ENCODE measurements at places on chromosomes 5 and 9.

DNA sequence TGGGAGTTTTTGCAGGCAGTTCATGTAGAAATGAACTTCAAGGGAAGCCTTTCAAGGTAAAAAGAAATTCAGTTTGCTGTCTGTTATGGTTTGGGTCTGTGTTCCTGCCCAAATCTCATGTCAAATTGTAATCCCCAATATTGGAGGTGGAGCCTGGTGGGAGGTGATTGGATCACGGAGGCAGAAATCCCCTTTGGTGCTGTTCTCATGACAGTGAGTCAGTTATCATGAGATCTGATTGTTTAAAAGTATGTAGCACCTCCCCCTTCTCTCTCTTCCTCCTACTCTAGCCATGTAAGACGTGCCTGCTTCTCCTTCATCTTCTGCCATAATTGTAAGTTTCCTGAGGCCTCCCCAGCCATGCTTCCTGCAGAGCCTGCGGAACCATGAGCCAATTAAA lies 341.4 kb downstream of the ARHGEF28 start:
- no peak for DNase-seq

DNA sequence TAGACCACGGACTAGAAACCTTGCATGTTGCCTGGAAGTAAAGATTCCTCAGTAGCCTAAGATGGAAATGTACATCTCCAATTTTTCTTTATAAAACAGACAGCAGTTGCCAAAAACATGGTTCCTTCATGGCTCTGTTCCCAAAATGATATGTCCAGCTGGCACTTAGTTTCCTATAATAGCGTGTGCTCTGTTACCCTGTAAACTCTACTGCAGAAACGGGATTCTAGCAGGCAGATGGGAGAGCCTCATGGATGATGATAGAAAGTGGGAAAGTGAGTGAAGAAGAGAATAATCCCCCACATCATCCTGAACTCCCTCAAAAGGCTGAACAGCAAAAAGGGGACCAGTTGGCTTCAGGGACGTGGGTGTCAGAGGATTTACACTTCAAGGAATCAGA lies 118.2 kb downstream of the FRMD3 start:
- no peak for DNase-seq

- no peak for DNase-seq
Observed at GRCh38 chr5:60295423-60295822, 401.9 kb upstream of the PDE4D start.

DNA sequence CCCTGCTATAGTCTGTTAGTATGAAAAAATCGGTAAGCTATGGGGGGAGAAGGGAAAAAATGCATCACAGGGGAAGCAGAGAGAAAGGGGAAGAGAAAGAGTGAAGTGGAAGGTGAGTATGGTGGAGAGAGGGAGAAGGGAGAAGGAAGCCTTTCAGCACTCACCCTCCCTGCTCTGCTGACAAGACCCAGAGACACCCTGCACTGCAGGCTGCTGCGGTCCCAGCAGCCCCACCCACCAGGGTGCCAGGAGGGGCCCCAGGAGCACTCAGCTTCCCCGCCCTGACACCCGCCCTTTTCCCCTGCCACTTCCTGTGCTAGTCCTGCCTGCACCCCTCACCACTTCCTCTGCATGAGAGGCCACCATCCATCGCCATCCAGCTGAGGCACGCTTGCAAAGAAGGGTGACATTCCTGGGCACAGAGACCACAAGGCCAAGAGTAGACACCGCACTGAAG lies 12.7 kb downstream of the STK10 start:
- DNase-seq: peak; percentile 87

DNA sequence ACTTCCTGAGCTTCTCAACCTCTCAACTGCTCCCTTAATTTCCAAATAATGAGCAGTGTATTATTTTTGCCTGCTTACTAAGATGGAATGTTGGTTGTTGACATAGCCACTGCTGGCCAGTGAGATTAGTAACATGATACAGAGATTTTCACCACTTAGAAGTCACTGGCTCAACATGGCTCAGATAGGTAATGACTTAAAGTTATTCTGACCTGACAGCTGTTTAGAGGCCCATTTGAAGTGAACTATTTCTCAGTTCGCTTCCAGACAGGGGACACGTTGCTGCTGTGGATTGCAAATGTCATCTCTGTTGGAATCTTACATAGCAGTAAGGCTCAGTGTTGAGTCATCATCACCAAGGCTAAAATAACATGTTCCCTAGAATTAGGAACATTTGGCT lies 490.2 kb downstream of the TLE4 start:
- no peak for DNase-seq

- no peak for DNase-seq
Observed at GRCh38 chr5:17206021-17206420, 11.4 kb upstream of the BASP1 start.

- DNase-seq: no peak
Observed at GRCh38 chr5:11681796-11682195, 222.4 kb downstream of the CTNND2 start.

DNA sequence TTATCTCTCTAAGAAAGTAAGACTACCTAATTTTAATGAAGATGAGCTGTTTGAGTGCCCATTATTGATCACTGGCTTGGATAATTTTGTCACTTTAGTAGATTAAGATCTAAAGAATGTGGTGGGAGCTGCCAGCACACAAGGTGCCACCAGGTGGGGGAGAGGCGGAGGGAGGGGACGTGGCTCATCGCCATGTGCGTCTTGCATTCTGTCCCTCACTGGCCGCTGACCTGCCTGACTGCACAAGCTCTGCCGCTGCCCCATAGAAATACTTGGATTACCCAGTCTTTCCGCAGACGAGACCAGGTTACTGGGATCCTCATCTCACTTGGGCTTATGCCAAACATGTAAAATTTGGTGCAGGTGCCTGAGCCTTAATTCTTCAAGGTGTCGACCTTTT lies 37.6 kb downstream of the RHOBTB3 start:
- DNase-seq: no peak
